ENCODE measurements at places on chromosomes 4 and X.

GRCh38 chr4:3046162-3046561 is 28.2 kb downstream of the HTT-AS start:
- DNase-seq, result no peak

DNA sequence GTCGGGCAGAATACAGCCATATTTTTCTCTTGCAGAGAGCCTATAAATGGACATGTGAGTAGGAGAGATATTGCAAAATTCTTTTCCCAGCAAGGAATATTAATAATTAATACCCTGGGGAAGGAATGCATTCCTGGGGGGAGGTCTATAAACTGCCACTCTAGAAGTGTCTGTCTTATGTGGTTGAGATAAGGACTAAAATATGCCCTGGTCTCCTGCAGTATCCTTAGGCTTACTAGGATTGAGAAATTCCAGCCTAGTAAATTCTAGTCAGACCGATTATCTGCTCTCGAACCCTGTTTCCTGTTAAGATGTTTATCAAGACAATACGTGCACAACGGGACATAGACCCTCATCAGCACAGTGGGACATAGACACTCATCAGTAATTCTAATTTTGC is 872.6 kb downstream of the FSTL5 start:
- no peak for DNase-seq

DNA sequence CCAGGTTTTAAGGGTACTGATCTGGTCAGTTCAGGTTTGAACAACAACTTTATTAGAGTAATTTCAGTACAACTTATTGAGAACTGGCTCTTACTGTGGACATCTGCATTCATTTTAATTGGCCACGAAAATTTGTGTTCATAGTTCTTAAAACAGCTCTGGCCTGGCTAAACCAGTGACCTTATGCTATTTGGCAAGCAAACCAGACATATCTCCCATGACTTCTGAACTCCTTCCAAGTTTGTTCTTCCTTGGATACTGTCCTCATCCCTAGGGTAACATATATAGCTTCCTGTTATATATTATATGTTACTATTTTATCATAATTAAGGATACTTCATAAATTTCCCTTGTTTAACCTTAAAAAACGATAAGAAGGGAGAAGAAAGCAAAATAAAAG is 841.9 kb downstream of the TRAM1L1 start:
- no peak for DNase-seq

DNA sequence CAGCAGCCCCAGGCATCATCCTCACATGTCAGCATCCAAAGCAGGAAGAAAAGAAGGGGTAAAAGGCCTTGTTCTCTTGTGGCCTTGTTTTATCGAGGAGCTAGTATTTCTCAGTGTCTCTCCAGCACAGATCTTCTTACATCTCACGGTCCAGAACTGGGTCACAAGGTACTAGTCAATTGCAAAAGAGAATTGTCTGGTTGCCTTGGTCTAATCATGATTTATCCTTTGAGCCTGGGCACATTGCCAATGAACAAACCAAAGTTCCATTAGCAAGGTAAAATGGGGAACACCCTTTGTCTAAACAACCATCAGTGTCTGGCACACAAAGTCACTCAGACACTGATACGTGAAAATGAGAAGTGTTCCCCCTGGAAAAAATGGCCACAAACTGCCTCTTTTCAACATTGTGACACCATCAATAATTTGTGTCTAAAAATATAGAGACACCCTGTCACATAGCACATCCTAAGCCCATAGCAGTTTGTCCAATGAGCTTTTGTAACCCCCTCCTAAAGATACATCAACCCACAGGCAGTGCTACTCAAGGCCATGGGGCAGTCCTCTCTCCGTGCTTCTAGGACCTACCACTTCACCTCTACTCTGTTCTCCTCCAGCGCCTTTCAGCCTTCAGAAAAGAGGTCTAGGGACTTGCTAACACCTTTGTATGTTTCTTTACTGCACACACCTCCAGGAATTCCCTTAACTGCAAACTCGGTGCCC is 534.4 kb downstream of the MID1IP1 start:
- DNase-seq, result no peak

GRCh38 chr4:5050520-5051277 is 581 bp upstream of the STK32B start:
- peak; percentile 88 for DNase-seq

- DNase-seq, result peak; percentile 90
Observed at GRCh38 chr4:139295206-139295941, 5.9 kb upstream of the NAA15 start.

DNA sequence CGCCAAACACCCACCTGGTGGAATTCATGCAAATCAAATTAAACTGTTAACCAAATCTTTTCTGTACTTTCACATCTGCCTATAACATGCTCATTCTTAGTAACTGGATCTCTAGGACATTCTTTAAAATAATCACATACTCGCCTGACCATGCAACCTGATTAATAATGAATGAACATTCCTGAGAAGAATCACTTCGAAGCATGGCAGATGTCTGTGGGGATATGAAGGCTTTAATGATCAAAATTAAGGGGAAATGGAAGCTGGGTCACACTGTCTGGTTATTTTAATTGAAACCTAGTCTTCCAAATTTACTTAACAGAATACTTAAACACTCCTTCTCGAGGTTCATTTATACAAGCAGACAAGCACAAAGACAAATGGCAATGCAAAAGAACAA is 44.2 kb downstream of the MID1 start:
- no peak for DNase-seq

- no peak for DNase-seq
Observed at GRCh38 chr4:169185133-169185956, 85.4 kb downstream of the SH3RF1 start.

DNA sequence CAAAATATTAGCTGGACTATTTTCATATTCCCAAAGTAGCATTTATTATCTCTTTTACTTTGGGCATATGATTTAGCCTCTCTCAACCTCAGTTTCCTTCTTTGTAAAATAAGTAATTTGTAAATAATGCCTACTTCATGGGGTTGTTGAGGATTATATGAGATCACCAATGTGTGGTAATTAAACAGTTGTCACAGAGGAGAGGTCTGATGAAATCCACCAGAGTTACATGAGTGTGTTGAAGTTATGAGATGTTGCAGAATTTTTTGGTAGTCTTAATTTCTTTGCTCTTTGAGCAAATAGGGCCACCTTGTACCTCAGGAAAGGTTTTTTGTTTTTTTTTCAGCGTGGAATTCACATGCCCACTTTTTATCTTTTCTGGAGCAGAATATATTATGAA is 1.4 kb downstream of the COX7B start:
- peak; percentile 6 for DNase-seq

DNA sequence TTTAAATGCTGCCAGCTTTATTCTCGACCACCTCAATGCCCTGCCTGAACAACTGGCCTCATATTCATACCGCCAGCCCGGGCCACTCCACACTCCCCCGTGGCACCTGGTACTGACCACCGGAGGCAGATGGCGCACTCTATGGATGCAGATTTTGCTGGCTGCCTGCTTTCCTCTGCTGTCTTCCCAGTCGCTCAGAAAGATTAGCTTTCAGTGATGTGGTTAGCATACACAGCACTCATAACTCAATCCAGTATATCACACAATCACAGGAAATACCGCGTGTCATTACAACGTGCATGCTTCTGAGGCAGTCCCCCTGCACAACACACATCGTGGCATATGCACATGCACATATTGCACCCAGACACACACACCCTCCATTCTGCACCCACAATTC is 147.2 kb upstream of the BCOR start:
- peak; percentile 15 for DNase-seq

- no peak for DNase-seq
Observed at GRCh38 chr4:10047967-10048366, 26.7 kb upstream of the SLC2A9 start.

- peak; percentile 89 for DNase-seq
Observed at GRCh38 chrX:19846995-19847790, 40.2 kb downstream of the SH3KBP1 start.

DNA sequence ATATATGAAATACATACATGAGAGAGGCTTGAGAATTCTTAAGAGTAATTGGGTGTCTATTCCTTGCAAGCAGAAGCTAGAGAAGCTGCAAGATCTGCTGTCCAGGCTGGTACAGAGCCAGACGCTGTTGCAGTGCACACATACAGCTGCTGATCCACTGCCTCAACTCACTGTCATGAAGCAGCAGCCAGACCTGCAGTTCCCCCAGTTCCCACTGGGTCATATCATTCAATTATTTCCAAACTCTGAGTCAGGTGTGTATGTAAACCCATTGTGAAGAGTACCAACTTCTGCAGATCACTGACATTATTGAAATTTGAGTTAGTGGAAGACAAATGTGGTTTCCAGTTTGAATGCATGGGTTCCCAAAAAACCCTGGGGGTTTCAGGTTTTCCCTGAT is 1212.8 kb upstream of the ADGRL3 start:
- DNase-seq, result no peak

Data from EH (cell line).